IPS DF 19.7 (cell line): ENCODE measurements at places on chromosomes 11 and 22.

DNA sequence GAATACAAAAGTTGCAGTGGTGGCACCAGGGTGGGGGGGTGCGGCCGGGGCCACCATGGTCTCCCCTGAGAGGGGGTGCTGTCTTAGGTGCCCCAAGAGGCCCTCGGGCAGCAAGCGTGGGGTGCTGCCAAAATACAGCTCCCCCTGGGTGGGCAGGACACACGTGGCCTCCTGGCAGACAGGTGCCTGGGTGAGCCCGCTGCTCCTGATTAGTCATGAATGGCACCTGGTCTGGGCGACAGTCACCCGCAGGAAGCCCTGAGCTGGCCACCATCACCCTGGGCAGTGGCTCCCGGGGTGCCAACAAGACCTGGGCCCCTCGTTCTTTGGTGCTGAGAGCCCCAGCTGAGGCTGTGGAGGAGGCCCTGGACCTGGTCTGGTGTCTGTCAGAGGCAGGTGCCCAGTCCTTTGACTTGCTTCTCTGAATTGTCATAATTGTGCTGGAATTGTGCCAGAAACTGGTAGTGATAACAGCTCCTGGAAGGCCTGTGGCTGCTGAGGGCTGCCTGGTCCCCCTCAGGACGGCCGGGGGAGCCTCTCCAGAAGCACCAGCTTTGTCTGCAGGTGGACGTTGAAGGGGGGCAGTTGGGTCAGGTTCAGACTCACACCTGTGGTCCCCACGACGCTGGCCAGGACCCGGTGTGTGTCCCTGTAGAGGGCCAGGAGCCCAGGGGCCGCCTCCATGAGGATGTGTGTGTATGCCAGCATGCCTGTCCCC lies 14.8 kb downstream of the ALG12 start:
- no peak for DNase-seq

- no peak for DNase-seq
Observed at GRCh38 chr11:75576499-75576918, 14.5 kb downstream of the SERPINH1 start.

- no peak for DNase-seq
Observed at GRCh38 chr11:123164732-123165450, 30.2 kb downstream of the CLMP start.

DNA sequence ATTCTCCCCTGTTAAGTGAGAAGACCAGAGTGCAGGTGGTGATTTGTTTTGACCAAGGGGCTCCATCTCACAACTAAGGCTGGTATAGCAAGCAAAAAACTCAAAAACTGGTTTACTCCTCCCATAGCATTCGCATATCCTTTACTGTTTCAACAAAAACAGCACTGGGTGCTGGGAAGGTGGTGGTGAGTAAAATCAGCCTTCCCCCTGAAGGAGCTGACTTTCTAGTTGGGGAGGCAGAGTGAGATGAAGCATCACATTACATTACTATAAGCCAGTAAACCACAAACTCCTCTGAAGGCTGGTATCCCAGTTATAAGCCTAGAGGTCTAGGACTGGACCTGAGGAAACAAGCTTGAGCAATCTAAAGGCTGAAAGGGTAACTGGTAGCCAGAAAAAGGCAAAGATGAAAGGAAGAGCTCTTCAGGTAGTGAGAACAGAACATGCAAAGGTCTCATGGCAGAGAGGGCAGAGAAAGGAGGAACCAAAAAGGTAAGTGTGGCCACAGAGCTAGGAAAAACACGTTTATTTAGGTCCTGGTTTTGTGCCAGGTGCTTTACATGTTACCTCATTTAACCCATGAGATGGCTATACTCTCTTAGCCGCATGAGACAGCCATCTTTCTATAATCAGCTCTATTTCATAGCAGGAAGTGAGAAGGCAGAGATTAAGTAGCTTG lies 22.3 kb downstream of the TMEM123 start:
- no peak for DNase-seq

GRCh38 chr11:47430524-47430923 lies 4.3 kb upstream of the PSMC3 start:
- no peak for DNase-seq

DNA sequence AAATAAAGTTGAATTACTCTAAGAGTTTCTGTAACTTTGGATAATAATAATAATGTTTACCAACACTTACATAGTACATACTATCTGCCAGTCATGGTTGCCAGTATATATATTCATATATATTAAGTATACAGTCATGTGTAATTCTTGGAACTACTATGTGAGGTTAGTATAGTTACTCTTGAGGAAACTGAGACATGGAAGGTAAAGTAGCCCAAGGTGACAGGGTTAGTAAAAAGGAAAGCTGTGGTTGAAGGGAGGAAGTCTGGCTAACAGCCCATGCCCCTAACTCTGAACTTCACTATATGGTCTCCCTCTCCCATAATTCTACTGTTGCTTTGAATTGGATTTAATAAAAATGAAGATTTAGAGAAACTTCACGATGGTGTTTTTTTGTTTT lies 24.9 kb downstream of the FDX1 start:
- DNase-seq = no peak
